ENCODE measurements at places on chromosomes 5 and 9.

GRCh38 chr9:34929506-34930102 lies 28.5 kb upstream of the PHF24 start:
- no peak for DNase-seq

DNA sequence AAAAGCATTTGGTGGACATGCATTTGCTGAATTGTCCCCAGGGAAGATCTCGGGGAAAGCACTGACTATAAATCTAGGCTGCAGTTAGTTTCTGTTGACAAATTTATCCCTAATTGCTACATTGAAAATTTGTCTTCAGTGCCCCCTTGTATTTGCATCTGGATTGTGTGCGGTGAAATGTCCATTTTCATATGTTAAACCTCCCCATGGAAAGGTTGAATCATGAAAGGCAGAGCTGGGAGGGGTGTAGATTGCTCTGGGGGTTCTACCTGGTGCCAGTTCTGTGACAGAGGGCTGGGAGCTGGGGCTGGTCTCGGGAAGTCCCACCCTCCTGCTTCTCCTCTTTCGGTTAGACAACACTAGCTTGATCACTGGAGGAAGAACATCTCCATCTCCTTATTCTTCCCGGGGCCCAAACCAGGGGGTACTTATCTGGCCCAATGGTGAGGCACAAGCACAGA lies 101.9 kb downstream of the GADD45G start:
- no peak for DNase-seq

GRCh38 chr9:98994172-98995058 lies 50.7 kb downstream of the COL15A1 start:
- no peak for DNase-seq

- no peak for DNase-seq
Measured at GRCh38 chr9:83339435-83339834, 198.8 kb downstream of the FRMD3 start.

All from stimulated activated CD8-positive, alpha-beta memory T cell treated with anti-CD3 and anti-CD28 coated beads, Interleukin-7, amount 100 ng/mL, for 4 hours (primary cell).